ENCODE measurements at places on chromosomes 2 and 18. TPM values are rescaled to one million over a fixed set of nuclear protein-coding genes. Genes with fewer than 3 reads are reported as not detected.

The SH3RF3 gene
- 2.7 TPM for total RNA-seq

The COL3A1 gene
- total RNA-seq, result 7,706 TPM

The ASXL3 gene
- total RNA-seq, result 8.2 TPM

The RTP5 gene
- not detected for total RNA-seq

The SCN7A gene
- total RNA-seq, result 57.8 TPM

DNA sequence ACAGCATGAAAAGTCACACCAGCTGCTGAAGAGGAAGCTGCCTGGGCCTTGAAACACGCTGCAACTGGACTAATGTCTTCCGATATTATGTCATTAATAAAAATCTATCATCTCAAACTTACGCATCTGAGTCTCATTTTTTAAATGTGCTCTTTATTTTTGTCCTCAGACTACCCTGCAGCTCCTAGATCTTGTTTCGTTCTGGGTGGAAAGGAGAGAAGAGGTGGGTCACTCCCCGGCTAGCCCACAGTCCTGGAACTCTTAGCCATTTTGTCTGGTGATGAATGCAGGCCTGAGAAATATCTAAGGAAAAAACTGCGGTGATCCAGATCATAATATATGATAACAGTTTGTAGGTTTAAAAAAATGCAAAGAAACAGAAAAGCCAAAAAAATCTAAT lies 73.3 kb downstream of the TXNL1 start:
- peak; percentile 90 for DNase-seq

GRCh38 chr2:109722026-109722425 lies 72.1 kb upstream of the RGPD5 start:
- DNase-seq, result peak; percentile 43

GRCh38 chr2:229945975-229946374 lies 23.7 kb downstream of the FBXO36 start:
- no peak for DNase-seq

- no peak for DNase-seq
Measured at GRCh38 chr2:58660046-58660445, 418.9 kb upstream of the FANCL start.

DNA sequence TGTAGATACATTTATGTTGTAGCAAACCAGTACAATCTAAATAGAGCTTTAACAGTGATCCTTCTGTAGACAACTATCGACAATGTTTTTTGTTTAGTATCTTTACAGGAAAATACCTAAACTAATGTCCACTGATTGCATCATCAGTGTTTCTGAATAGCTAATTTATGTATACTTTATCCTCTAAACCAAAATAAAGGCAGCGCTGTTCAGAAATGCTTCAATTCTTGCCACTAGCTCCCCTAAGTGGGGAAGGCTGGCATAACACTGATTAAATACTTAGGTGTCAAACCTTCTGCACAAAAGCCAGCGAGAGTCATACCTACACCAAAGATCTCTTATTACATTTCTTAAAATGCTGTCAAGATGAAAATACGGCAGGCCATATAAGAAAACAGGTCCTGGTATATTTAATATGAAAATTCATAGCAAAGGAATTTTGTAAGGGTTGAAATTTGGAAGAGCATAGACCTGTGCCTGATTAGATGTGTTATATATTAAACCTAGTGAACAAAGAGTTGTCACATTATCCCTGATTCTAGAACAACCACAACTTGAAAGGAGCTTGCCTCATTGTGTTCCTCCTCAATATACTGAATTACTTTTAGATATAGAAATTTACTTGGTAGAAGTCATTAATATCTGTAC lies 1693.4 kb upstream of the SLC39A10 start:
- peak; percentile 19 for DNase-seq

GRCh38 chr18:76697441-76697901 lies 124.9 kb upstream of the ZNF236 start:
- DNase-seq, result peak; percentile 80

DNA sequence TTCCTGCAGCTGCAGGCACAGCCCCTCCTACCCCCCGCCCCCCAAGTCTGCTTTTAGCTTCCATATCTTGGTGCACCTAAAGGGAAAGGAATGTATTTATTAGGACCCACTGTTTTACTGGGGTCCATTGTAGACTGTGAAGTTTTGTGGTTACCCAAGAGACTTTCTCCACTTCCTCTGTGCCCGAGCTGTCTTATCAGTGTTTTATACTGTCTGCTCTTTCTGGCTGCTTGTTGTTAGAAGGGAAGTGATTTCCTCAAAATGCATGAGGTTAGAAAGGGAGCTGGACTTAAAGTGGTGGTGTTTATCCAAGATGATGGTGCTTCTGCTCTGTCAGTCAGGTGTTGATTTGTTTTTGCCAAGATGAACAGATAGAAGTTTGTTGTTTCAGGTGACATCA lies 85.0 kb downstream of the PTH2R start:
- no peak for DNase-seq
